ENCODE measurements at places on chromosomes 5 and 9.

DNA sequence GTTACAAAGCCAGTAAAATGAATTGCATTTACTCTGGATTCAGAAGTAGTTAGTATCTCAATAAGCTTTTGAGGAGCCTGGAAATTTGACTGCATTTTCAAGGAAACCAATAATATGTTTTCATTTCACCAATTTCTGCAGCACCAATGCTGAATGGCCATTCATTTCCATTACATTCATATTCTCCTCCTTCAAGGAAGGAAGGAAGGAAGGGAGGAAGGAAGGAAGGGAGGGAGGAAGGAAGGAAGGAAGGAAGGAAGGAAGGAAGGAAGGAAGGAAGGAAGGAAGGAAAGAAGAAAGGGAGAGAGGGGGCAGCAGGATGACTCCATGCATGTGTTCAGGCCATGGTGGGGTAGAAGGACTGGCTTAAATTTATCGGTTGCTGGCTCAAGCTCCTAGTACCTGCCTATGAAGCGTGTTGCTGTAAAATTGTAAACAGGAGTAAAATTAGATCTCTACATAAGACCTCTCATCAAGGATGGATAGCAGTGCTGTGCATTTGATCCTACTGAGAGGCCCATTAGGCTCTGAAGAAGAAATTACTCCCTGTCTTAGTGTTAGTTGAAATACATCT lies 498.8 kb upstream of the TNC start:
- no peak for DNase-seq

DNA sequence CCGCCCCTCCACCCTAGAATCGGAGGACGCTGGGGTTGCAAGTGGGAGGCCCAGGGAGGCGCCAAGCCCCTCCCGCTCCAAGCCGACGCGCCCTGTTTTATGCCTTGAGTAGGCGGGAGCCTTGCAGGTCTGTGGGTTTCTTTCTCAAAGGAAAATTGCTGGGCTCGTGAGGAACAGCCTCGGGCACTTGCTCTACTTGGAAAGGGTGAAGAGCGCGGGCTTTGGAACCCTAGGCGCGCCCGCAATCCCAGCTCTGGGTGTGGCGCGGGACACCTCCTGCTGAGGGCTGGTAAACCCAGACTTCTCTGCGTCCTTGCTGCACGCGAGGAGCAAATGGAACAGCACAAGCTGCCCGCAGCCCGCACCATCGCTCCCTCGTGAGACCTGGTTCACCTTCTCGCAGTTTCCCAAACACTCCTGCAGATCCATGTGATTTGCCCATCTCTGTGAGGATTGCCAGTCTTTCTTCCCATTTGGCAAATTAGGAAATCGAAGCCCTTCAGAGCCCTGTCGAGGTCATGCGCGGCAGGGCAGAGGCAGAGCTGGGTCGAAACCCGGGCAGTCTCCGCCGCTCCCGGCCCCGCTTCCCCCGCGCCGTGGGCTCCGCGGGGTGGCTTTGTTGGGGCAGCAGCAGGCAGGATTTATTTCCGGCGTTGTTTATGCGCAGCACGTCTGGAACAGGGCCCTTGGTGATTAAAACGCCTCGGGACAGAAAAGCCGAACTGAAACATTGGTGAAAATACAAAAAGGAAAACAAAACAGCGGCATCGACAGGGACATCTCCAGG lies 98.4 kb upstream of the CPLX2 start:
- DNase-seq: no peak

DNA sequence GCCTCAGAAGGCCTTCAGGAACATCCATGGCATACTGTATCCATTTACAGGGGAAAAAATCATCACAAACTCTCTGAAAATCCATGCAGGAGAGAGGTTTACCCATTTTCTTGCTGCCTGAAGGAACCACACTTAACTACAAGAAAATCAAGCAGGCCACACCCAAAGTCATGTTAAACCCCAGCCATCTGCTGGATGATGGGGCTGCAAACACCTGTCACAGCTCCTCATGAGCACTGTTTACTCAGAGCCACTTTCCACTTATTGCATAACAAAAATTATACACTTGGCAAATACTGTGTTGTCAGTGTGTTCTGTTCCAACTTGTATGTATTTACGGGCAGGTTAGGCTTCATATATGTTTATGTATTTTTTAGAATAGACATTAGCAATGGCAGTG lies 35.8 kb downstream of the PPIC start:
- DNase-seq: no peak

DNA sequence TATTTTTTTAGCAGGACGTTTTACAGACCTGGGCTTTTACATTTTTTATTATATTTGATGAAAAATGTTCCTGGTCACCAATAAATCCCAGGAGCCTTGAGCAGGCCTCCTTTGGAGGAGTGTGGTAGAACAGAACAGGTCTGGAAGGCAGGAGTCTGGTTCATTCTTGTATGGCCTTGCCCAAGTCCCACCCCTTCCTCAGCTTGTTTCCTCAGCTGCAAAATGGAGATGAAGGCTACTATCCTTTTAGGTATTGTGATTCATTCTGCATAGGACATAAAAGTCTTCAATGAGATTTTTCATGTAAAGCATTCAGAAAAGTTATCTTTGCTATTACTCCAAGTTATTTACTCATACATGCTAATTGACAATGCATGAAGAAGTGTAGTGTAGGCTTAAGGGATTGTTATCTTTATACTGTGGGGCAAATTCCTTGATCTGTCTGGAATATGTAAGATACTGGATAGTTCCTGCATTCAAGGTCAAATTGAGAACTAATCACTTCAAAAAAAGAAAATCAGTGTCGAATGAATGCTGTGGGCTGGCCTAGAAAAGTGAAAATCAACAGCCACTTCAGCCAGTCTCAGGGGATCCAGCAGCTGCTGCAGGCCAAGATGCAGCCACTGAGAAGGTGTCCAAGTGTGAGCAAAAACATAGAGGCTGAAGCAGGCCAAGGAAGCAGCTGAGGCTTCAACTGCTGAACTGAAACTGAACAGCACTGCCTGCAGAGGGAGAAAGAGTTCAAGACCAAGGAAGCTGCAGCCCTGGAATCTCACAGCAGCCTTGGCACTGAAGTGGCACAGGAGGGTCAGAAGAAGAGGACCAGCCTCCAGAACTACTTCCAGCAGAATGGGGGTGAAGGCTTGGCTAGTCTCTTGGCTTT lies 15.5 kb upstream of the SLC36A3 start:
- no peak for DNase-seq

GRCh38 chr5:69184621-69185020 lies 4.8 kb upstream of the CENPH start:
- DNase-seq: no peak

DNA sequence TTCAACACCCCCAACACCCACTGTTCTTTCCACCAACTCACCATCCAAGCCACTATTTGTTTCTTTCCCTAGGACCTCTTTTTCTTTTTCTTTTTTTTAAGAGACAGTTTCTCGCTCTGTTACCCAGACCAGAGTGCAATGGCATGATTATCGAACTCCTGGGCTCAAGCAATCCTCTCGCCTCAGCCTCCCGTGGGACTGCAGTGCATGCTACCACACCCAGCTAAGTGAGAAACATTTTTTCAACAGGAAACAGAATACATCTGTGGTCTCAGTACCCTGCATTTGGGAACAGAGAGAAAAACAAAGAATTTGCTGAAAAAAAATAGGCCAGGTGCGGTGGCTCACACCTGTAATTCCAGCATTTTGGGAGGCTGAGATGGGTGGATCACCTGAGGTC lies 24.6 kb downstream of the B4GALT1 start:
- no peak for DNase-seq

GRCh38 chr5:139371482-139372435 lies 11.3 kb downstream of the SLC23A1 start:
- DNase-seq: no peak

DNA sequence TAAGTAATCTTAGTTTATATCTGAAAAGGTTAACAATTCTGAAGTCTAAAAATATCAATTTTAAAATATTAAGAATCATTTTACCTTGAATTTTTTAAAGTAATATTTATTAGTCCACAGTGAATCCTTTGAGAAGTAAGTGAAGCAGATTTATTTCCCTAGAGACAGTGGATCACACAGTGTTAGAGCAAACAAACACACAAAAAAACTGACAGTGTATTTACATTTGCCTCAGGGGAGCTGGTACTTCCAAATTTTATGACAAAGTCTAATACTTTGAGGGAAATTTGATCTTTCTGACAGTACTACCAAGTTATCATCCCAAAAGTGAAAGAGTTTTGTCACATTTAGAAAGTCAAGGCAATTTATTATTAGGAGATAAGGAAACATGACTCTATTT lies 1750.6 kb upstream of the CDH9 start:
- no peak for DNase-seq

DNA sequence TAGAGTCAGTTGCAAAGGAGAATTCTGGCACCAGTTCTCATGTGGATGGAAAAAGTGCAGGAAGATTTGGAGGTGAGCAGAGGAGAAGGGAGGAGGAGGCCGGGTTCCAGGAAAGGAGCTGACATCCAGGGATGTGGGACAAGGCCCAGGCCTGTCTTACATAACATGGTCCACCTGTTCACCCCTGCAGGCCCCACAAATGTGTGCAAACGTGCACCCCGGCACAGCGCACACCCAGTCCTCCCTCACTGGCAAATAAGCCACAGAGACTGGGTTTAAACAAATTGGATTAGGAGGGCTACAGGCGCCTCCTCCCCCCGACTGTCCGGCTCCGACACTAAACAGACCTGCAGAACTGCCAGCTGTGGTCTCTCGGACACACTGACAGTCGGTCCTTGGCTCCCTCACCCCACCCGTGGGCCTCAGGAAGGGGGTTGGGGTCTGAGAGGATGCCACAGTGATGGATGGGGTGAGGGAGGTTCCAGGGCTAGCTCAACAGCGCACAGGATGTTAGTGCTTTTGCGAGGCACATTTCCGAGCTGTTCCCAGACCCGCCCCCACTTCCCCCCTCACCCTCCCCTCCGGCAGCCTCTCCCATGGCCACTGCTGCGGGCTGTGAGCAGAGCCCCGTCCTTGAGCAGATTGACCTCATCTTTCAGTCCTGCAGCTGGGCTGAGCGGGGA lies 43.4 kb upstream of the IL17B start:
- DNase-seq: no peak

DNA sequence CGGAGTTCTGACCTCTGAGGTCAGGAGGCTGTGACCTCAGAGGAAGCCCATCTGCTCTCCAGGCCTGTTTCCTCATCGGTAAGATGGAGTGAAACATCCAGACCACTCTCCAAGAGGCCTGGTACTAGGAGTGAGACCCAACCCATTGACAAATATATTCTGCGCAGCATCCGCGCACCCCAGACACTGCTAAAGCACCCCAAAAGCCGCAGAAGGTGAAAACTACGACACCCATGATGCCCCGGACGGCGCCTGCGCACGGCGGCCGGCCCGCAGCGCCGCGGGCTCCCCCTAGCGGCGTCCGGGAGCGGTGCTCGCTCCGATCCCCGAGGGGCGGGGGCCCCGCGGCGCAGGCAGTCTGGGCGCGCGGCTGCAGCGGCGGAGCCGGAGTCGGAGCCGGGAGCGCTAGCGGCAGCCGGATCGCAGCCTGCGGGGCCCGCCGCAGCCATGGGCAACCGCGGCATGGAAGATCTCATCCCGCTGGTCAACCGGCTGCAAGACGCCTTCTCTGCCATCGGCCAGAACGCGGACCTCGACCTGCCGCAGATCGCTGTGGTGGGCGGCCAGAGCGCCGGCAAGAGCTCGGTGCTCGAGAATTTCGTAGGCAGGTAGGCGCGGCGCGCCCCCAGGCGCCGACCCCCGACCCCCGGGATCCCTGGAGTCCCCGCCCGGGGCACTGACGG lies at the start of gene DNM1:
Gene DNM1, plus strand, starts transcription at position 356 of the 683 bp plus-strand sequence. Its CDS starts 92 bp downstream, at position 448.
- DNase-seq: peak; percentile 98

DNA sequence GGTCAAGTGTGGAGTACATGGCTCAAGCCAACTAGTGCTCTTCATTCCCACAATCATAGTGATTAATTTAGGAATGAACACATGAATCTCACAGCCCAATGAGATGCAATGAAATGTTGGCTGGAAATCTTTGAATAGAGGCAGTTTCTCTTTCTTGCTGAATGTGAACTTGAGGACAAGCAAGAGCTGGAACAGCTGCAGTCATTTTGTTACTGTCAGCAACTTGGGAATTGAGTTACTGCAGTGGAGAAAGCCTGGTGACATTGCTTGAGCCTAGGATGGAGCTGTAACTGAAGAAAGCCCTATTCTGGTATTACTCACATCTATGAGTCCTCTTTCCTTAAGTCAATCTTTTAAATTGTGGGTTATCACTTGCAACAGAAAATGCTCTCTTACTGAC lies 62.3 kb downstream of the YIPF5 start:
- no peak for DNase-seq

DNA sequence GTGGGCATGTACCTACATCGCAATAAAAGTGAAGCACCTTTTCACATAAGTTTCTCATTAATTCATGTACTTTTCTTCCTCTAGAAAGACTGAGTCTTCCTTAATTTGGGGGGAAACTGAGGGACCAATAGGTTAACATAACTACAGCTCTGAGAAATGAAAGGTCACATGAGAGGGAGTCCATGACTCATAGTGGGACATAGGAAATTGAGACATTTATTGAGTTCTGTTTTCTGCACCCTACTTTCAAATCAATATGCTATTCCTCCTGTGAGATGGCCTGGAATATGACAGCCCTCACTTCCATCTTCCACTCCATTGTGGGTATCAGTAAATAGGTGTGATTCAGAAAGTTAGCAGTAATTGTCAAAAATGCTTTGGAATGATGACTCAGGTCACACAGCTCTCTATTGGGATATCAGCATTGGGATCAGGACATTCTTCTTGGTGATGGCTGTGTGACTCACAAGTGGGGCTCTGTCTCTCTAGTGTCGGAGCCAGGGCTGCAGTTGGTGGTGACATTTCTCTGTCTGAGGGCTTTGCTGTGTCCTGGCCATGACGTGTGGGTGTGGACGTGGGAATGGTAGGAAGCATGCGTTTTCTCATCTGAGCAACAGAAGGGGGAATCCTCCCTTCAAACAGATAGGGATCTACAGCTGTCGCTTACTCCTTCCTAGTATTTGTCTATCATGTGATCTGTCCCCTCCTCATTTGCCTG lies 125.0 kb downstream of the TRIO start:
- DNase-seq: no peak

DNA sequence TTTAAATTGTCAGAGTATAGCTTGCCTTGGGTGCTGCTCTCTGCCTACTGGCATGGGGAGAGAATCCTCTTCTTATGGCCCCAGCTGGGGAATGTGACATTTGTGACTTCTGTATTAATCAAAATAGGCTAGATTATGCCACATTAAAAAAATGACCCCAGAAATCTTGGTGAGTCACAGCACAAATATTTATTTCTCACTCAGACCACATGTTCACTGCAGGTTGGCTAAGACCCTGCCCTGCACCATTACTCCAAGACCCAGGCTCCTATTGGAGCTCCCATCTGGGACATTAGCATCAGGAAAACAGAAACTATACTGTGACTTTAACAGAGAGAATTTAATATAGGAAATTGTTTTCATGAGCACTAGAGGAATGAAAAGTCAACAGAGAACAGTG lies 16.6 kb upstream of the WHRN start:
- DNase-seq: no peak
